ENCODE measurements at places on chromosomes 2 and 18.

DNA sequence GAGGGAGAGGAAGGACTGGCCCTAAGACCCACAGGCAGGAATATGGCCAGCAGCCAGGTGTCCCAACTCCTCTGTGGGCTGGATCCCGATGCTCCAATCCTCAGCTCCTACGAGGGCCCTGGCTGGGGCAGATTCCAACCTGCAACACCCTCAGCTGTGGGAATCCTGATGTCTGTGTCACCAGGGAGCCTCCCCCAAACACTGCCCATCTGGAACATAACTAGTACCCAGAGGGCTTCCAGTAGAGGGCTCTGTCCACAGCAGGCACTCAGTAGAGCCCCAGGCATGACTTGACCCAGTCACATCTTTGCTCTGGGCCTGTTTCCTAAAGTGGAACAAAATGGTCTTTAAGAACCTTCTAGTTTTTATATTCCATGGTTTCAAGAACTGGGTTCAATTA, 20.6 kb upstream of the LOXHD1 start:
- DNase-seq, result no peak

DNA sequence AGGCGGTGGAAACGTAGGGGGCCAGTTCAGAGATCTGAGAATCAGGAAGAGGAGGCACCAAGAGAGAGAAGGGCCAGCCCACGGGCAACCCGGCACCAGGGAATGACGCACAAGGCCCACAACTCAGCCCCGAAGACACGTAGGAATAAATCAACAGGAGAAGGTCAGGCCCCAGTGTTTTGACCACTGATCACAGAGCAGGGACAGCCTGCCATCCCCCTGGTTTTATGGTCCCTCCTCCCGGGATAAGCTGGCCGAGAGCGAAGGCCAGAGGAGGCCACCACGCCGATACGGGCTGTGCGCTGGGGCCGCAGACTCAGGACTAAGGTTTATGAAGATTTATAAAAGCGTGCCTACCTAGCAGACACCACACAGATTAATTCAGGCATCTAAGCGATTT, 341.4 kb downstream of the ZNF516 start:
- no peak for DNase-seq

DNA sequence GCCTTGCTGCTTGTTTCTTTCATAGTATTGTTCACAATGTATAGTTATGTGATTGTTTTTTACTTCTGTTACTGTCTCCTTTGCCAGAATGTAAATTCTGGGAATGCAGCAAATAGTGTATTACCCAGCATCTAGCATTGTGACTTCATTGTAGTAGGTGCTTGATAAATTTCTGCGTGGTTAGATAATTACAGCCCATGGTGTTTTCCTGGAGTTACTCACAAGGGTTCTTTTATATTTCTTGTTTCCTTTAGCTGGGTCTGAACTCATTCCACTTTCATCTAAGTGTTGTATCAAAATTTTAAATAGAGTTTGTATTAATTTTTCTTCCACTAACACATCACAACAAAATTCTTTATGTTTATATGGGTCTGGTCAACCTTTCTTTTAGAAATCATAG, 132.6 kb downstream of the MAP4K4 start:
- DNase-seq, result no peak

- no peak for DNase-seq
Measured at GRCh38 chr2:147546109-147546508, 298.7 kb upstream of the ACVR2A start.

DNA sequence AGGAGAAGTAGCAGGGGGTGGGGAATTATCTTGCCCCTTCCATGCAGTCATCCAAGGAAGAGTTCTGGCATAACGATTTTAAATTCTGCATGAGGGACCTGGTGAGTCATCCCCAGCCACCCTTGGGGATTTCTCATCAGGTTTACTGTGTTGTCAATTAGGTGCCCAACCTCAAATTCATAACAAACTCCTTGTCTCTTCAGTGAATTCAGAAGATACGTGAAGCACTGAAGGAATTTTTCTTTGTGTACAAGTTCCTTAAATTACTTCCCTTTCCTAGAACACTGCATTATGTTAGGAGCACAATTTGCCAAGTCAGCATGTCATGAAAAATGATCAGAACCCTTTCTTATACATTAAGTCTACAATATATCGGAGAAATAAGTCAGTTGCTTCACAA, 70.8 kb upstream of the NOSTRIN start:
- no peak for DNase-seq

DNA sequence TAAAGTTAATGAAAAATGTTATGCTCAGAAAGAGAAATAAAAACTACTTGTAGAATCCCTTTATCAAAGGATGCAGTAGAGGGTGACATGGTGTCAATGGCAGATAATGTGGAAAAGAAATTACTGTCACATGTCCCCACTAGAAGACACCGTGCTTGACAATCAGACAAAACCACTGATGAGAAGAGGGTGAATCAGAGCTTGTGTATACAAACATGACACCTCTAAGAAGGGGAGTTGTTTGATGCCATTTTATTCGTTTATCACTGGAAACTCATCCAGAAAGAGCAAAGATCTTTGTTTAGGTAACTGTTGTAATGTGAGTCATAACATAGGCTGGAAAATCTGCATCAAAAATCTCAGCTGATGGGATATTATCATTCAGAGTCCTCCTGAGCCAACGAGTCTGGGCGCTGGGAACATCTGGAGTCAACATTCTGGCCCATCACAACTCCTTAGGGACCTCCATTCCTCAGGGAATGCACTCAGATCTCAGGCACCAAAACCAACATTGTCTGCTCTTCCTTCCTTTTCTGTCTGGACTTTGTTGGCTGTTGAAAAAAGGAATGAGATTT, 49.5 kb upstream of the RAB12 start:
- DNase-seq, result no peak

DNA sequence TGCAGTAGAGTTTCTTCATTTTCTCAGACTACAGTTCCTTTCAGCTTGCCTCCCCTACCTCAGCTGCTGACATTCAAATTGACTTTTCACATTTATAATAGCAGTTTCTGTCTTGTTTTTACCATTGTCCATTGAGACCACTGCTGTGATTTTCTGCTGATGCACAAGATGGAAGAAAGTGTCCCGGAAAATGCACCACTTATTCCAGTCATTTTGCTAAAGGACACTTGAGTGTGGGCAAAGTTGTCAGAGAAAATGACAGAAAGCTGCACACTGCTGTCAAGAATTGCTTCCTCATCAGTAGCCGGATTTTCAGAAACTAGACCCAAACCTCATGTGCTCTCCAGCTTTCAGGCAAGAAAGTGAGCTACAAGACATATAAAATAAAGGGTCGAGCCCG, 546.2 kb upstream of the SETBP1 start:
- DNase-seq, result no peak

DNA sequence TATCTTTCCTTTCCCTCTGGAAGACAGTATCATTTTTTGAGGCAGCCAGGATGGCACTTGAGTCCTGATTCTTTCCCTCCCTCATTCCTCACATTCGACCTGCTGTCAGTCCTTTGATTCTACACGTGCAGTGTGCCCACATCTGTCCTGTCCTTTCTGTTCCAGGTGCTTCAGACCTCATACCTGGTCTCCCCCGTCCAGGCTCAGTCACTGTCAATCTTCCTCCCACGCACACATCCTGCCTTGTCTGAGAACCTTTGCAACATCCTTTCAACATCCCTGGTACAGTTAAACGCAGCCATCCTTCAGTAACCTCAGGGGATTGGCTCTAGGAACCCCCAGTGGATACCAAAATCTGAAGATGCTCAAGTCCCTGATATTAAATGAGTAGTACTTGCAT, 10.1 kb downstream of the BCL2 start:
- DNase-seq, result no peak

DNA sequence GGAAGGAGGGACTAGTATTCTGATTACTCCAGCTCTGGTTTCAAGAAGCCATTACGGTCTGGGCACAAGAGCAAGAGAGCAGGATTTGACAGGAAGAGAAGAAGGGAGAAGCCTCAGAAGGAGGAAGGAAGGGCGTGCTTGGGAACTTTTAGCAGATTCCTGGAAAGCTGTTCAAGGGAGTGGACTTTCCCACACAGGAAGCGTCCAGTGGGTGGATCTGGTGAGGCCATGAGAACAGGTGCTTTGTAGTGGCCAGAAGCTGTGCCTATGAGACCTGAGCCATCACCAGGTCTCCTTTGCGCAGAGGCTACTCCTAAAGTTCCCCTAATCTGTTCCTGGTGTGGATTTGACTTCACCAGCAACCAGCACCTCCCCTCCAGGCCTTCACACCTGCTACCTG, 62.3 kb downstream of the CD226 start:
- no peak for DNase-seq

DNA sequence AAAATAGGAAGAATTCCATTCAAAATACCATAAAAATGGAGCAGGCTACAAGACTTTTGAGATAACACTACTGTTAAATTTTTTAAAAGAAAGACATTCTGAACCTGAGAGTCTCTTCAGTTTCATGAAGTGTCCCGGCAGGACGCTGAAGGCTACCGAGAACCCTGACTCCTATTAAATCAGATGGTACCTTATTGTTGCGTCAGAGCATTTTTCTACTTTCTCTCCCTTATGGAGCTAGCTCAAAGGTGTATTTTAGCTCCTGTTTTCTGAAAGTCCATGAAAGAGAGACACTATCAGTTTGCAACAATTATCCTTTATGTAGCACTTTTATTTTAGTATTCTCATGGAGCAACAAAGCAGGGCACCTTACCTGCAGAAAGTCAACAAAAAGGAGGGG, 626.7 kb downstream of the IRS1 start:
- no peak for DNase-seq

DNA sequence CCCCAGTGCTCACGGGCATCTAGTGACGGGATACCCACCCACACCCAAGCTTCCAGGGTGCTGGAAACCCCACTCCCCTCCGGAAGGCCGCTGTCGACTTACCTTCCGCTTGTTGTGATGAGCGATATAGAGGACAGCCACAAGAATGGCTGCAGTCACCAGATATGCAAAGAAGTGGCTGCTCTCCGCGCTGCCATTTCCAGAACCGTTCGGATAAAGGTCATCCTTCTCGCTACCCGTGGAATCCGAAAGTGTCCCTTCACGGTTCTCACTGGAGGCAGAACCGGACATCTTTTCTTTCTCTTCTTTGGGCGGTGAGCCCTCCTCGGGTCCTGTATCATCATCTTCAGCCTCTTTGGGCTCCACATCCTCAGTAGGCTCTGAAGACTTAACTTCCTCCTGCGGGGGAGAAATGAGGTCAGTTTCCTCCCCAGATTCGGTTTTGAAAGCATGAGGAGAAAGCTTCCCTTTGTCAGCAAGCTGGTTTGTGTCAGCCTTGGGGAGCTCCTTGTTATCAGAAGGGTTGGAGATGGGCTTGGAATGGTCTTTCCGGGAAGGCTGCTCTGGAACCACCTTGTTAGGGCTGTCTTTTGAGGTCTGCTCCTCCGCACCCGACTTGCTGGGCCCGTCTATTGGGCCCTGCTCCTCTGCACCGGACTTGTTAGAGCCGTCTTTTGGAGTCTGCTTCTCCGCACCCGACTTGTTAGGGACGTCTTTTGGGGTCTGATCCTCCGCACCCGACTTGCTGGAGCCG, 1.2 kb downstream of the TGOLN2 start:
- DNase-seq, result no peak

GRCh38 chr2:10704034-10704594, 14.3 kb upstream of the NOL10 start:
- DNase-seq, result no peak

- DNase-seq, result no peak
Measured at GRCh38 chr2:207072571-207072970, 93.2 kb downstream of the KLF7 start.

- no peak for DNase-seq
Measured at GRCh38 chr18:51401912-51402311, 204.4 kb upstream of the MEX3C start.

DNA sequence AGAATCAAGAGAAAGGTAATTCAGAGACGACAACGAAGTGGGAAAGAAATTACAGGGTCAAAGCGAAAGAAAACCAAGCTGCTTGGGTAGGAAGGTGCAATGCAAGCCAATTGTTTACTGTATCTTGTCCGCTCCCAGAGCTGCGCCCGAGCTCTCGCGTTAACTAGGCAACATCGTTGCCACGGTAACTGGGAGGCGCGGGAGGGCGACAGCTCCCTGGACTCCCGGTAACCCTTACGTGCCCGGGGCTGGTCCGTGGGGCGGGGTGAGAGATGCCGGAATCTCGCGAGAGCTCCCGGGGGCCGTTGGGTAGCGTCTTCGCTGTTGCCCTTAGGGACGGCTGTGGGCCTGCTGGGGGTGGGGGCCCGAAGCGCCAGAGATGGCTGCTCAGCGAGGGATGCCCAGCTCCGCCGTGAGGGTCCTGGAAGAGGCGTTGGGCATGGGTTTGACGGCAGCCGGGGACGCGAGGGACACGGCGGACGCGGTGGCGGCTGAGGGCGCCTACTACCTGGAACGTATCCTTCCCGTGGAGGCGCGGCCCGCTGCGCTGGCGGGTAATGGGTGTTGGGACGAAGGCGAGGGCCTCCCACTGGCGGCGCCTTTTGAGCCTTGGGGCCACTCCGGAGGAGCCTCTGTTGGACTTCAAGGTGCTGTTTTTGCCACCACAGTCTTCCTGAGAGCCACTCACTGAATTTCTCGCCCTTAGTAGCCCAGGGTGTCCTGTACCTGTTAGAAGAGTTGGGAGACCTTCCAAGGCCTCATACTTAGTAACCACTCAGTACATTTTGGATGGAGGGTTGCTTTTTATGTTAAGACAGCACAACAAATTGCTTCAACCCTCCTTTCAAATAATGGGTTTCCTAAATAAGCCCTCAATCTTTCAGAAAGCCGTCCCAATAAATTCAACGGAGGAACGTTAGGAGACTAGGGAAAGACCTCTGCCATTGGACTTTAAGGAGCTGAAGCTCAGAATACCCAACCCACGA, at the start of gene SPAG16:
Gene SPAG16 (plus strand): TSS at position 360 of the 986 bp plus-strand sequence.
- peak; percentile 91 for DNase-seq

DNA sequence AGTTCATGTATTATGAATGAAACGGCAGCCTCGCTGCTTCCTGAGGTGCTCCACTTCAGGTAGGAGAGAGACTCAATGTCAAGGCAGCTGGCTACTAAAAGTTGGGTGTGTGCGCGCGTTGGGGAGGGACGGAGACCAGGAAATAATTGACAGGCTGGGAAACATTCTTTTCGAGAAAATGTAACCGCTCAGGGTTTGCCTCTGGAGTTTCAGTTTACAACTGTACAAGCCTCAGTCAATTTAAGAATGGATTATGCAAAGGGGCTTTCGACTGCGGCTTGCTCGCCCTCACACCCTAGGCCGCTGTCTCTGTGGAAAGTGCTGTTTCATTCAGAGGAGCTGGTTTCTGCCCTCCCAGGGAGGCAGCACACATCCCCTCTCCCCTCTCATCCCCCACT, 4.4 kb upstream of the SPRED2 start:
- DNase-seq, result no peak

- DNase-seq, result no peak
Measured at GRCh38 chr2:180564051-180564450, 416.4 kb upstream of the UBE2E3 start.

GRCh38 chr2:3738454-3738853, 35.1 kb downstream of the DCDC2C start:
- DNase-seq, result no peak

DNA sequence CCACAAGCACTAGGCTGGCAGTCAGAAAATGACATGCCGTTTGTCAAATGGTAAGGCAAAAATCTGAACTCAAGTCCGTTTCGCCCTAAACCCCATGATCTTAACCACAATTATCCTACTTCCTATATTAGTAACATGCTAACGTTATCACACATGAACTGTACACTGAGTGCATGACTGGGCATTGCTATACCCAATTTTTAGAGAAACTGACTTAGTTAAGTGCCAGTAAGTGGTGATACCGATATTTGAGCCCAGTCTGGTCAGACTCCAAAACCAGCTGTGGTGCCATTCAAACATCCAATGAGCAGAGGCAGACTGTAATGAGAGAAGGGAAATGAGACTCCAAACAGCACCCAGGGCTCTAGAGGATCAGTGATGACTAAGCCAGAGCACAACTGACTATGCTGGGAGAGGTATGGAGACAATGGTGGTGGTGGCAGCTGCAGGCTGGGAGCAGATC, 311.7 kb upstream of the PKDCC start:
- peak; percentile 38 for DNase-seq

GRCh38 chr18:31576670-31577069, 15.0 kb upstream of the TTR start:
- no peak for DNase-seq

Data from CMK (cell line).